ENCODE measurements at places on chromosomes 11 and 22.

GRCh38 chr11:95262994-95263765 lies 32.2 kb upstream of the SESN3 start:
- DNase-seq: no peak

GRCh38 chr11:125084057-125084416 lies 20.9 kb downstream of the SLC37A2 start:
- no peak for DNase-seq

GRCh38 chr11:7548659-7549274 lies 35.0 kb downstream of the PPFIBP2 start:
- DNase-seq: no peak

- no peak for DNase-seq
Observed at GRCh38 chr11:92826603-92827002, 142.8 kb upstream of the MTNR1B start.

- DNase-seq: no peak
Observed at GRCh38 chr11:40384991-40385390, 1074.5 kb downstream of the LRRC4C start.

- DNase-seq: no peak
Observed at GRCh38 chr22:27802346-27803073, 954 bp upstream of the MN1 start.

DNA sequence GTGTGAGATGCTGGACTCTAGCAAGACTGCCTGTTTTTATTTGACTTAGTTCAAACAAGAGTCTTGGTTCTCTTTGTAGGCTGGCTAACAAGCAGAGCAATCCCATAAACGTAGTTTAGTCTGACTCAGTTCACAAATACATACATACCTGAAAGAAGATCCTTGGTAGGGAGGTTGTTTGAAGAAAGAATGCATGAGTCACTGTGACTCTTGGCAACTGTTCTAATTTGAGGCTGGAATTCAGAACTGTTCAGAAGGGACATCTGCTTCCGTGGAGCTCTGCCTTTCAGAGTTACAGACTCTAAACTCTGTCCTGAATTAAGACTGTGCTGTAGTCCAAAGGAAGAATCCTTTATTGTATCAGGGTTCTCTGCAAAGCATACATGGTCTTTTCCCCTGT lies 32.2 kb downstream of the C2CD3 start:
- DNase-seq: no peak

DNA sequence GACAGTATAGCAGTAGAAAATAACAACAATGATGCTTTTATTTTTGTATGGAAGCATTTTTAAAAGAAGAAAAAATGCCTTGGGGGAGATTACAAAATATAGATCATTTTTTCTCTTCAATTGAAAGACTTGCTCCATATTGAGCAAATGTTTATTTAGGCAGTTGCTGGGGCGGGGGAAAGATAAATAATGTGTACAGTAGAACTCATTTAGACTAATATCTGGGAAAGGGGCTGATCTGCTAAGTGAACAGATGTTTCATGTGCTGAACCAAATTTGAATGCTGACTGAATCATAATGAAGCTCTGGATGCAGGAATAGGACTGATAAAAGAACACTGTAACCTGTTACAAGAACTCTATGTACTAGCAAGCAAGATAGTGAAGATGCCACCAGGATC lies 457.1 kb upstream of the TENM4 start:
- DNase-seq: no peak

- DNase-seq: no peak
Observed at GRCh38 chr11:4466131-4466870, 16.1 kb upstream of the OR52K1 start.

DNA sequence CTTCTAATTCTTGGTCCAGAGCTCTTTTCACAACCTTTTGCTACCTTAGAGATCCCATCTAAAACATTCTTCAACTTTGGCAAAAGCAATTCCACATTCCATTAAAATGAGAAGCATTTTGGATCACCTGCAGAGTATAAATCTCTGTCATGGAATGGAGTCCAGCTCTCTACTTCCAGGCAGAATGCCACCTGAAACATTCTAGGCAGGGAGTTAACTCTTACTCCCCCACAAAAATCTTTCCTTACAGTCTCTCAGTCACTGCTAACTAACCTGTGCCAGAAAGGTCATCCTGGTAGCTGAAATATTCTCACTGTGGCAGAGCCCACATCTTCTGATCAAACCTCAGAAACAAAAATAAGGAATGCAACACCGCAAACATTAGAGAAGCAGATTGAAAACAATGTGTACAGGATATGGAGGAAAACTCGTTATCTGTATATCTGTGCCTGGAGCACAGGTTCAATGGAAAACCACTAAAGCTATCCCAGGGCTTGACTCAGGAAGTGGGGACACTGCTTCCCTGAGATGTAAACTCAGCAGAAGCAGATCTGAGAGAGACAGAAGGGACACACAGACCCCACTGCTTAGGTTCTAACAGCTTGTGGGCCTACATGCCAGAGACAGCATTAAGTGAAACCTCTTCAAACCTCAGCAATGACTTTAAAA lies 78.9 kb downstream of the KCNC1 start:
- DNase-seq: no peak

DNA sequence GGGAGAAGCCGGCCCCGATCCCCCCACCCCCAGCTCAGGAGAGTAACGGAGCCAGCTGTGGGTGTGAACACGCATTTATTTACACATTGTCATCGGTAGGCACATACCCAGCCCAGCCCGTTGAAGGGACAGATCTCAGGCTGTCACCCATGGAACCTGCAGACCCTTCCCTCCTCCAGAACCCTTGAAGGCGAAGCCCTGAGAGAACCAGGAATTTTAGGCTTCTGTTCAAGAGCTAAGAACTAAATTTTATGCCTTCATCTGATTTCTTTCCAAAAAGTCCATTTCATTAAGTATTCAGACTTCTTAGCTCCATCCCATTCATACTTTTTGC lies 379 bp upstream of the BRMS1 start:
- DNase-seq: no peak

- no peak for DNase-seq
Observed at GRCh38 chr22:49765951-49766350, 61.7 kb downstream of the BRD1 start.

DNA sequence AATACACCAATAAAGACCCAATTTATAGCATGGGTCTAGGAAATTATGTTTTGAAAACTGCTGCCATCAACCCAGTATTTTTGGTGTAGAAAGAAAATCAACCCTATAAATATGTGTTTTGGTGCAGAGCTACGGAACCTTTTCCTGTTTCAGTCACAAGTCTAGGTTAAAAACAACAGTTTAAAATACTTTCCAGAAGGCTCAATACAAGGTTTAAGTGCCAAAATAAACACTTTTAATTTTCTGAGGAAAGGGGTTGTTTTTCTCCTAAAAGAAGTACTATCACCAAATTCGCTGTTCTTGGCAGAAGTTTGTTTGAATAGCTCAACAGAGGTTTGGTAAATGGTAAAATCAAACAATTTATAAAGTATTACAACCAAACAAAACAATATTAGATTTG lies 201.3 kb downstream of the TMEM135 start:
- DNase-seq: no peak

- DNase-seq: peak; percentile 54
Observed at GRCh38 chr11:118641397-118642019, 34.1 kb downstream of the PHLDB1 start.

- no peak for DNase-seq
Observed at GRCh38 chr11:35085531-35086165, 53.3 kb upstream of the CD44 start.

DNA sequence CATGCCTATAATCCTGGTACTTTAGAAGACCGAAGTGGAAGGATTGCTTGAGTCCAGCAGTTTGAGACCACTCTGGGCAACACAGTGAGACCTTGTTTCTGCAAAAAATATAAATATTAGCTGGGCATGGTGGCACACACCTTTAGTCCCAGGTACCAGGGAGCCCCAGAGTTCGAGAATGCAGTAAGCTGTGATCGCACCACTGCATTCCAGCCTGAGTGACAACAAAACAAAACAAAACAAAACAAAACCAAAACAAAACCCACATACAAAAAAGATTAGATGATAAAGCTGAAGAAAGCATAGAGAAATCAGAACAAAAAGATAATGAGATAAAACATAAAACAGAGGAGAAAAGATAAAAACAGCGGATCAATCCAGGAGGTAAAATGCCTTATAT lies 62.1 kb downstream of the TCF20 start:
- no peak for DNase-seq

- no peak for DNase-seq
Observed at GRCh38 chr11:122863704-122864326, 18.7 kb upstream of the JHY start.

GRCh38 chr11:86932259-86932585 lies 23.0 kb downstream of the FZD4 start:
- DNase-seq: no peak

GRCh38 chr11:83545494-83546260 lies 259.5 kb upstream of the CCDC90B start:
- peak; percentile 47 for DNase-seq

DNA sequence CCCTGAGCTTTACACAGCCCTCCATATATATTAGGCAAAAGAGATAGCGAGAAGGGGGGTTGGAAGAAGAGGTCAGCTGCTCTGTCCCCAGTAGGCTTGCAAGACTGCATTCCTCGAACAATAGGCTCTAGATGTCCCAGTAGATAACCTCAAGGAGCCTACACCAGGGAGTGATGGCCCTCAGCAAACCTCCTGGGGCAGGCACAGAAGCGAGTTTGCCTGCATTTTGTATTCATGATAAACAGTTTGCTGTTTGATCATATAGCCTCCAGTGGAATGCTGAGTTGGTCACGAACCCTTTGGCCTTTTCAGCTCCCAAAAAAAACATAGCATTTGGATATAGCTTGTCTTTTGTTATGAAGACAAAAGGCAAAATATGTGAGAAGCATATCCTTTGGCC lies 95.1 kb upstream of the GRAMD1B start:
- DNase-seq: no peak

GRCh38 chr11:83006877-83007330 lies 64.8 kb downstream of the RAB30 start:
- no peak for DNase-seq

DNA sequence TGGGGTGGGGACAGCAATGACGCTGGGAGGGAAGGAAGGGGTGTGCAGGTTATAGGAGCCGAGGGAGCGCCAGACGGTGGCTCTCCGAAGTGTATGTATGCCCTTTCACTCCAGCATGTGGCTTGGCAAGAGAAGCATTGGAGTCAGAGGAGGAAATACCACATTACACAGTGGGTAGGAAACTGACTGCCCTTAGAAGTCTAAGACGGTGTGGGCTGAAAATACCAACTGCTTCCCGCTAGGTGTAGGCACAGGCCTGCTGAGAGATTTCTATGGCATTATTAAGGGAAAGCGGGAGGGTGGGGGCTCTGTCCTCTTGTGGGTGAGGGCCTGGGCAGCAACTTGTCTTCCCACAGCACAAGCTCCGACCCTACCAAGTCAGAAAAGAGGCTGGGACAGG lies 44.7 kb downstream of the CACNG2 start:
- DNase-seq: no peak

- DNase-seq: peak; percentile 90
Observed at GRCh38 chr11:20926799-20927540, 257.6 kb downstream of the NELL1 start.

- DNase-seq: no peak
Observed at GRCh38 chr22:32333769-32334659, 23.7 kb upstream of the RFPL3 start.

DNA sequence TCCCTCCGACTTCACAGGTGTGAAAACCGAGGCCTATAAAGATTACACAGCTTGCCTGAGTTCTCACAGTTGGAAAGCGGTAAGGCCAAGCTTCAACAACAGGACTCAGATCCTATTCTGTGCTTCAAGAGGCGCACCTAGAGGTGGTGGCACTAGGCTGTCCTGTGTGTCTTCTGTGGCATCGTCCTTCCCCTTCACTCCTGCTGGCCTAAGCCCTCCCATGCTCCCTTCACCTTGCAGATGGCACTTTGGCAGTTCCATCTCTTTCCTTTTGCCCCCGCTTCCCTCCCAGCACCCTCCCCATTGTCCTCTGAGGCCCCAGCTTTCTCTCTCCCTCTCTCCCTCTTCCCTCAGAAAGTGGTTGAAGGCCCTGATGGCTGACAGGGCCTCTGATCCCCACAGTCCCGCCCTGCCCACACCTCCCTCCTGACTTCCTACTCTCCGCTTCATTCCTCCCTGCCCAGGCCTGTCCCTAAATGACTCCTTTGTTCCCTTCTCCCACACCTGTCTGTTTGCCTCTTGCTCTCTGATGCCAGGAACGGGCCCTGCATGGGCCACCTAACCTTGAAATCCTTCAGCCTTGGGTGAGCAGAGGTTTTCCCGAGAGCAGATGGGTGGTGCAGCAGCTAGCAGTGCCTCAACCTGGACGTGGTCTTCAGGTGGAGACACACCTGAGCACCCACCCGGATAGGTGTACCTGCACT lies 5.8 kb downstream of the TRIM29 start:
- DNase-seq: no peak

DNA sequence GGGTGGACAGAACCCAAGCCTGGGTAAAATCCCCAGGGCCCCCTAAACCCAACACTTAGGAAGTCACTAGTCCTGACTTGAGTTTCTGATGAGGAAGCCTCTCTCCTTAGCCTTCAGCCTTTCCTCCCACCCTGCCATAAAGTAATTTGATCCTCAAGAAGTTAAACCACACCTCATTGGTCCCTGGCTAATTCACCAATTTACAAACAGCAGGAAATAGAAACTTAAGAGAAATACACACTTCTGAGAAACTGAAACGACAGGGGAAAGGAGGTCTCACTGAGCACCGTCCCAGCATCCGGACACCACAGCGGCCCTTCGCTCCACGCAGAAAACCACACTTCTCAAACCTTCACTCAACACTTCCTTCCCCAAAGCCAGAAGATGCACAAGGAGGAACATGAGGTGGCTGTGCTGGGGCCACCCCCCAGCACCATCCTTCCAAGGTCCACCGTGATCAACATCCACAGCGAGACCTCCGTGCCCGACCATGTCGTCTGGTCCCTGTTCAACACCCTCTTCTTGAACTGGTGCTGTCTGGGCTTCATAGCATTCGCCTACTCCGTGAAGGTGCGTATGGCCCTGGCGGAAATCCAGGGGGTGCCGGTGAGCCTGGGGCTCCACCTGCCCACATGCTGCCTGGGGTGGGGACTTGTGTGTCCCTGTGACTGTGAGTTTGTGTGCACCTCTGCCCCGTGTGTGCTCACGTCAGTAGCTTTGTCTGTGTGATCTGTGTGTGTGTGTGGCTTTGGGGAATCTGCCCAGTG lies at the start of gene IFITM1:
IFITM1 (plus strand) TSS at position 254 of the 767 bp plus-strand sequence; CDS start at position 385, 131 bp downstream.
- DNase-seq: no peak

DNA sequence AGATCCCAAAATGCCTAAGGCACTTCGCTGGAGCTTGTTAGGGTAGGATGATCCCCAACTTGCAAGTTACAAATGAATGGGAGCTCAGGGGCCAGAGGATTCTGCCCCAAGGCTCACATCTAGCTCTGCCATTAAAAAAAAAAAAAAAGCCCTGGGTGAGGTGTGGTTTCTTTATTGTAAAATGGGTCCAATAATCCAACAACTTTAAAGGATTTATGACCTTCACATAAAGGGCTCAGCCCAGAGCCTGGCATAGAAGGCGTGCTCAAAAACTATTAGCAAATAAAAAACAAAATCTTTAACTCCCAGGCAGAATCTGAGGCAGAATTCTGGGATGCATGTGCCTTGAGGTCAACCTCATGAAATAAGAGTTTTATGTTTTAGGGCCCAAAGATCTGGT lies 42.5 kb downstream of the WT1 start:
- no peak for DNase-seq

Measured in NCI-H187 treated with DMSO at 0.1 percent for 48 hours (cell line).